ENCODE measurements at places on chromosomes 5 and 9.

DNA sequence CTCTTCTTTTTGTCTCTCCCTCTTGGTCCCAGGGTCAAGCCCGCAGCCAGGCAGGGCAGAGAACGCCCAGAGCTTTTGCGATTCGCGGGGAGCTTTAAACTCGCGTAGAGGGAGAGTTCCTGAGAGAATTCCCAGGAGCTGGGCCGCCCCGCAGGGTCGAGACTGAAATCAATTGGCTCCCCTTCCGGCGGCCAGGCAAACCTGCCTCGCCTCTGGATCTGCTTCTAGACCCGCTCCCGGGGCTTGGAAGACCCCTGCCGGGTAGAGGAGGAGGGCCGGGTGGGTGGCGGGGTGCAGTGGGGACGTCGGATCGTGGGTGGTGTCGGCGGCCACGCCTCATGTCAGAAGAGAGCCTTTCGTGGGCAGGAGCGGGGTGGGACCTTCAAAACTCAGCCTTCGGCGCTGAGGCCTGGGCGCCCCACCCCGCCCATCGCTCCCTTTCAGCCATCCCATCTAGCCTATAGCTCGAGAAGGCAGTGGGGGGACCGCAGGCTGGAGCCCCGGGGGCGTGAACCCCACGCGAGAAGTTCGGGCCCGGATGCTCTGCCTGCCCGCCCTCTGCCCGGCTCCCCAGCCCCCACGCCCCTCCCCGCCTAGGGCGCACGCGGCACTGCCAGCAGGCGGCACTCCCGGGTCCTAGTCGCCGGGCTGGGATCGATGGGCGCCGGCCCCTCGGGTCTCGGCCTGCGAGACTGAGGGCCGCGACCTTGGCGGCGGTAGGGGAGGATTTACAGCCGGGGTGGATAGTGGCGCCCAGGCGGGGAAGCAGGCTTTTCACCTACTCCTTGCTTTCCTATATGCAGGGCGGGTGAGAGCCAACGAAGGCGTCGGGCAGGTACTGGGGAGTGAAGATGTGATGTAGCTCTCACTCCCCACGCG, 6.1 kb downstream of the PRDM6 start:
- no peak for DNase-seq

DNA sequence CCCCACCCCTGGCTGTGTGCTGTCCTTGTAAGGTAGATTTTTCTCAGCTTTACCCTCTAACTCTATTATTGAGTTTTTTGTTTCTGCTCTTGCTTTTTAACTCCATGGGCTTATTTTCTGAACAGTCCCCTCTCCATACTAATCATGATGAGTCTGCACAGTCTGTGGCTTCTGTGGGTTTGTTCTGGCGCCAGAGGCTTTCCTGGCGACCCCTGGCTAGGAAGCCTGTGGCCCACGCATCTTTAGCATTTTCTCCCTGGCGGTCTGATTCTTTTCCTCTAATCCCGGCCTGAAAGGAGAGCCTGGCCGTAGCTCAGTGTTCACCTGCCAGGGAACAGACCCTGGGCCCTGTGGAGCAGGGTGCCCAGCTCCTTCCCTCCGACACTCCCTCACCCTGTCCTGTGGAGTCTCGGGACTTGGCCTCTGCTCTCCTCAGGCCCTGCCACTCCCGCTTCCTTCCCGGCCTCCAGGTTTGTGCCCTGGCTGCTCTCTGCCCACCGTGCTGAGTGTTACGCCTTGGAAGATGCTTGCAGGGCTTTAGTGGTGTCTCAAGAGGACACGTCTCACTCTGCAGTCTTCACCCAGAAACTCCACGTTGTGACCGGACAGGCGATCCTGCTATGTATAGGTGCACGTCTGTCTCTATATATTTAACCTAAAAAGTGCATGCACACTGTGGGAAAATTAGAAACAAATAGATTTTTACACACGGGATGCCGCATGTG, 31.7 kb upstream of the LRRC14B start:
- DNase-seq: peak; percentile 3

GRCh38 chr5:88130211-88130815, 138.3 kb downstream of the TMEM161B start:
- DNase-seq: no peak

DNA sequence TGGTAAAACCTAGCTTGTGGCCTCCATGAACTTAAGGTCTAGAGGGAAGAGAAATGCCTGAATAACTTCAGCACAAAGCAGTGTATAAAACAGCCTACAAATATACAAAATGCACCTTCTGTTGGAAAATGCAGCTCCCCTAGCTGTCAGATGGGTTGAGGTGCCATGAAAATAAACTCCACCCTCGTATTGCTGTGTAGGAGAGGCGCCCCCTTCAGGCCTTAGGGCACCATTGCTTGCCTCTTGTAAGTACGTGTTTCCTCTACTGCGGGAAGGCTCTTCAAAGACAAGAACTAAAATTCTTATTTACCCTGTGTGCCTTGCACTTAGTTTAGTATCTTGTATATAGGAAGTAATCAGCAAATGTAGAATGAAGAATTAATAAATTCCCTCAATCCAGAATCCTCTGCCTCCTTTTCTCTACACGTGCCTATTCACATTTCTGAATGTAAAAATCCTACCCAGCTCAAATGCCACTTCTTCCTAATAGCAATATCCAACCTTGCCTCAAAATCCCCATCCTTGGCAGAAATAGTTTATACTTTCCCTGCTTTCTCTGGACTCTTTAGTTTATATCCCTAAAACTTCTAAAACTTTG, 393.7 kb upstream of the PDE4D start:
- DNase-seq: peak; percentile 90

GRCh38 chr5:888638-889035, 4.0 kb downstream of the BRD9 start:
- no peak for DNase-seq

- no peak for DNase-seq
These were observed 13.6 kb downstream of the MTMR12 start for GRCh38 chr5:32299059-32299677.

- DNase-seq: no peak
These were observed 51.7 kb upstream of the FBXL17 start for GRCh38 chr5:108433600-108433999.

- DNase-seq: no peak
These were observed 61.3 kb upstream of the SPOCK1 start for GRCh38 chr5:137560420-137560819.

GRCh38 chr5:115402822-115403577, 106.5 kb upstream of the CCDC112 start:
- DNase-seq: no peak

GRCh38 chr5:130520211-130520610, 615.9 kb downstream of the CHSY3 start:
- DNase-seq: no peak

- no peak for DNase-seq
These were observed 626.7 kb upstream of the COX7C start for GRCh38 chr5:85990998-85991397.

DNA sequence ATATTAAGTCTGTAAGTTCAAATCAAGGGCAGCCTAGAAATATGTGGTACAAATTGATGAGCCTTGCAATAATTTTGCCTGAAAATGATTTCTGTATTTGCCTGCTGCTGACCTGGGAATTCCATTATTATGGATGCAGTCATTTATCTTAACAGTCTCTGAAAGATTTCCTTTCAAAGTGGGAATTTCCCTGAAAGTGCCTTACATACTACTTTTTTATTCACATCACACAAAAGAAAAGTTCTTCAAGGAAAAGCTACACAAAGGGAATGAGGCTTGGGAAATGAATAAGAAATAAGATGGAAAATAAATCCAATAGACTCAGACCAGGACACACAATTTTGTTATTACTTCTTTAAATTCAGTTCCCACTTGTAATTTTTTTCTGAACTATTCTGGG, 537.8 kb upstream of the PTGER4 start:
- no peak for DNase-seq

DNA sequence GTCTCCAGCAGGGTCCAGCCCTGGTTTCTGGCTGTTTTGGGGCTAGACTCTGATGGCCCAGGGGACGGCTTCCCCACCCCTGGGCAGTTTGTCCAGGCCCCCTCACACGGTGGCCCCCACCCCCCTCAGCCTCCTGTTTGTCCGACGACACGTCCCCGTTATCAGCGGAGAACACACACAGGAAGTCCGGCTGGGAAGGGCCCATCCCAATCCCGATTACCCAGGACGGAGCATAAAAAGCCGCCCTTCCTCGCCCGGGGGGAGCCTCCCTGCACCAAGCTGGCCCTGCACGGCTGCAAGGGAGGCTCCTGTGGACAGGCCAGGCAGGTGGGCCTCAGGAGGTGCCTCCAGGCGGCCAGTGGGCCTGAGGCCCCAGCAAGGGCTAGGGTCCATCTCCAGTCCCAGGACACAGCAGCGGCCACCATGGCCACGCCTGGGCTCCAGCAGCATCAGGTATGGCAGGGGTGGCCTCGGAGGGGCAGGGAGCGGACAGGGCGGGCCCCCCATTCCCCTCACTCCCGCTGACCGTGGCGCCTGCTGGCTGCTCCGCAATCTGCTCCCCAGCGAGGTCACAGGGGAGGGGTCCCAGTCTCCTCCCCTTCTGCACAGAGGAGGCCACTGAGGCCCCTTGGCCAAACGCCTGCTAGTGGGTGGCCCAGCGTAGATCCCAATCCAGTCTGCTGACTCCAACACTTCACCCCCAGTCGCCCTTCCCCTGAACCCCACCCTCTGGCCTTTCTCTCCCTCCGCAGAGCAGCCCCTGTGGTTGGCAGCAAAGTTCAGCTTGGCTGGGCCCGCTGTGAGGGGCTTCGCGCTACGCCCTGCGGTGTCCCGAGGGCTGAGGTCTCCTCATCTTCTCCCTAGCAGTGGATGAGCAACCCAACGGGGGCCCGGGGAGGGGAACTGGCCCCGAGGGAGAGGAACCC, at the start of gene EGFL7:
TSS of gene EGFL7 (plus strand) at position 261 of the 926 bp plus-strand sequence. CDS start 5,367 bp downstream, outside the sequence.
- peak; percentile 89 for DNase-seq

DNA sequence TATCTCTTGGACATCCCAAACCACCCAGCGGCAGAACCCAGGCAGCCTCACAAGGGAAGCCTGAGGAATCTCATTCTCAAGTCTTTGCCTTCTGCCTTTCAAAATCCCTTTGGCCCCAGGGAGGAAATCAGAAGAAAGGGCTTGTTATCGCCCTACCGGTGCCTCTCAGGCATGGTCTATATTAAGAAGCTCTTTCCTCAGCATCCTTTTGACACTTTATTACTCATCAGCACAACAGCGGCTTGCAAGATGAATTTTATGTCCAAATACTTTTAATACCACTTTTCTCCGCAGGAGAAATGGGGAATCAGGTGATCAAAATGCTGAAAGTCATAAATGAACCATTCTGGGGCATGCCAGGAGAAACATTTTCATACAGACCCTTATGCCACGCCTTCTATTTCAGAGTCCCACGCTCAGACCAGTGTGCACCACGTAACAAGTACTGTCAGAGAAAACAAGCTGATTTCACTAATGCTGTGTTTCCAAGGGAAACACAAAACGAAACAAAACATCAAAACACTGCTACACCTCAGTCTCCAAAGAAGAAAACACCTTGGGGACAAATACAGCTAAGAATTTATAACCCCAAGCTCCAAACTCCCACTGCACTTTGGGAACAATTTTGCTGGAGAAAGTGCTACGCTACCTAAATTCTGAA, 30.0 kb downstream of the RAPGEF1 start:
- DNase-seq: no peak

DNA sequence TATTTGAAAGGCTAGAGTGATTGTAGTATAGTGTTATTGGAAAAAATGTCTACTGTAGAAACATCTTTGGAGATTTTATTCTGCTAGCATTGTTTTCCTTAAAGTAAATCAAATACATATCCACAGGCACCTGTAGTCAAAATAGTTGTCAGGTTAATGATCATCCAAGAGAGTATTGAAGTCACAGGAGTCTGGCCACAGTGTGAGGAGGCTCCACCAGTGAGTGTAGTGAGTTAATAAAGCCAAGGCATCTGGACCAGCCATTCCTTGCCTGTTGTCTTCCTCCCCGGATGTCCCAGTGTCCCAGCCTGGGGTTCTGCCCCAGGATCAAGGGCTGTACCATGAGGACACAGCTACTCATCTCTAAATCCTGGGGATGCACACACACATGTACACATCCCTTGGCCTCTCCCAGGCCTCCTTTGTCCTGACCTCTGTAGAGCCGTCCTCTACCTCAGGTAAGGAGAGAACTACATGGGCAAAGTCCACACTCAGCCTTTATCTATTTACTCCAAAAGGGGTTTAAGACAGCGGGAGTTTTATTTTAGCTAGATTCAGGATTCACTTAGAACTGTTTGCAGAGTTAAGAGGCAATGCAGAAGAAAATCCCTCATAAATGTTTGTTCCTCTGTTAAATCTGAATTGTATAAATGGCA, 3.7 kb downstream of the PIK3R1 start:
- no peak for DNase-seq

DNA sequence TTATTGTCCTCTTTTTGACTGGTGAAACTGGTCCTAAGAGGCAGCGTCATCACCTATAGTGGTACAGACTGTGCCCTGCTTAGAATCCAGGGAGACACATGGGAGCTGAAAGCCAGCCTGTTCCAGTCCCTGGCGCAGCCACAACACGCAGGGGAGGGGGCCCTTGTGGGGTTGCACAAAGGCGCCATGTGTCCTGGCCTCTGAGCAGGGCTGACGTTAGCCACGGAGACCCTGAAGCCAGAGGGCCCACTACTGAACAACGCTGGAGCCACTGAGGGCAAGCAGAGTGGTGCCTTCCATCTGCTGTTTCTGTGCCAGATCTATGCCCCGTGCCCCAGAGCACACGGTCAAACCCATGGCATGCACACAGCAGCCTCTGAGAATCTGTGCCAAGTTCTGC, 147.3 kb downstream of the ACTL7B start:
- no peak for DNase-seq

- no peak for DNase-seq
These were observed 7.6 kb upstream of the PRUNE2 start for GRCh38 chr9:76913467-76913866.

DNA sequence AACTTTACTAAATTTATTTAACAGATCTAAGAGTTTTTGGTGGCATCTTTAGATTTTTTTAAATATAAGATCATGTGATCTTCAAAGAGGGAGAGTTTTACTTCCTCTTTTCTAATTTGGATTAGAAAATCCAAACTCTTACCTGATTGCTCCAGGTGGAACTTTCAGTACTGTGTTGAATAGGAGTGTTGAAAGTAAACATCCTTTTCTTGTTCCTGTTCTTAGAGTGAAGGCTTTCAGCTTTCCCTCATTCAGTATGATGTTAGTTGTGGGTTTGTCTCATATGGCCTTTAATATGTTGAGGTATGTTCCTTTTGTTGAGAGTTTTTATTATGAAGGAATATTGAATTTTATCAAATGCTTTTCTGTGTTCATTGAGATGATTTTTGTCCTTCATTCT, 650.0 kb upstream of the SGCD start:
- no peak for DNase-seq

DNA sequence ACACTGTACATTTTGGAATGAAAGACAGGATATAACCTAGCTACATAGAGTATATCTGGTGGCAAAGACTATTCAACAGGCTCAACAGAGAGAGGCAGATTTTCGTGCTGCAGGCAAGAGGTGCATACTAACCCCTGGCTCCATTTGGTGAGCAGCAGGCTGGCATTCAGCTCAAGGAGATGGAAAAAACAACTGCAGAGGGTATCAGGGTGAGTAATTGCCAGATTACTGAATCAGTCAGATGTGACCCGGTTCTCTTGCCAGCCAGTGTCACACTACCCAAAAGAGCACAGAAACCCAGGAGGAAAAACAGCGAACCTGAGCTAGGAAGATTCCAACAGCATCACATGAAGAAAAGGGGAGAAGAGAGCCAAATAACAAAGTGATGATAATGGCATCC, 130.4 kb upstream of the PRLR start:
- no peak for DNase-seq
